SK-N-MC (cell line): ENCODE measurements at places on chromosomes 11 and 22.

DNA sequence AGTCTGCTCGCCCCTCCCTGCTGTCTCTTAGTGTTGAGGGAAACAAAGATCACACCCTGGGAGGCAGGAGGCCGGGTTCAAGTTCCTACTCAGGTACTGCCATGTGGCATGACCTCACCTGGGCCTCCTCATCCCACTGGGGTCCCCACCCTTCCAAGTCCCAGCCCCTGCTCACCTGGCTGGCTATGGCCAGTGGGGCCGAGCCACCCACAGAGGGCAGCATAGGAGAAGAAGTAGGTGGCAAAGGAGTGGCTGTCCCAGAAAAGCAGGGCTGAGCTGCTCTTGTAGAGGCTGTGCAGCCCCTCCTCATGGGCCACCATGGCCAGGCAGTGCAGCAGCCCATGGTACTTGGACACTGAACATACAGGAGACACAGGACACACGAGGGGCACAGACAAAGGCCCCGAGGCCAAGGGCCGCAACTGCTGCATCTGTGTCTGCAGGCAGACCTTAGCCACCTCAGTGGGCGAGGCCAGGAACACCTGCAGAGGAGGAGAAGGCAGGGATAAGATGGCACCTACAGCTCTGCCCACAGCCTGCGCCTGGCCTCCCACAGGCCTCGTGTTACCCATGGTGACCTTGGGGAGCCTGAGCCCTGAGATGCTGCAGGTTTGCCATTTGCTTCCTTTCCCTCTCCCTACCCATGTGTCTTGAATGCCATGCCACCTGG lies 50.6 kb upstream of the MPEG1 start:
- DNase-seq: no peak

DNA sequence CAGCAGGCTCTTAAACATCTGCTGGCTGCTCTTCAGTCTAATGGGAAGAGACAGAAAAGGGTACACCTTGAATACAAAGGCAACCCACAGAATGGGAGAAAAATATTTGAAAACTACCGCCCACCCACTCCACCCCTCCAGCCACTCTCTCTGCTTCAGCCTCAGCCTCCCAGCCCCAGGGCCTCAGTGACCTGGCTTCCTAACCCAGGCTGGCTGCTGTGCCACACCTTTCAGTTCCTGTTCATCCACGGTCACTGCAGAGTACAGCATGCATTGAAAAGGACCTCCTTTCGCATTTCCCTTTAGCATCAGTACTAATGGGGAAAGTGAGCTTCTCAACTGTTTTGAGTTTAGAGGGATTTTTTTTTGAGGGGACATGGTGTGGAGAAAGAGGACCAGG lies 28.8 kb upstream of the SERPIND1 start:
- no peak for DNase-seq

GRCh38 chr11:8017894-8018483 lies 30.9 kb downstream of the EIF3F start:
- no peak for DNase-seq

GRCh38 chr11:24762076-24762475 lies 265.2 kb downstream of the LUZP2 start:
- no peak for DNase-seq

DNA sequence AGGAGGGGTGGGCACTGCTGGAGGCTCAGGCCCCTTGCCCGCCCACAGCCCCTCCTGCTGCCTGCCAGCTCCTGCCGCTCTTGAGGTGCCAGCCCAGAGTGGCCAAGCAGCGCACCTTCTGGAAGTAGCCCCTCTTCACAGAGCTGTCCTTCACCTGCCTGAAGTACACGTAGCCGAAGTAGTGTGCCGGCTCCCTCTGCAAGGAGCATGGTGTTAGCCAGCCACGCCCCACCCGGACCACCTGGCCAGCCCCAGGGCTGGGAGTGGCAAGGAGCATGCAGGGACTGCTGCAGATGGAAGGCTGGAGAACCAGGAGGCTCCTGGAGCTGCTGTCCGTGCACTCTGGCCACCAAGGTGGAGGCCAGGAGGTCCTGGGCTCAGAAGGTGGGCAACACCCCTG lies 9.6 kb downstream of the DENND6B start:
- DNase-seq: no peak

- no peak for DNase-seq
Observed at GRCh38 chr11:12143461-12144258, 33.3 kb downstream of the MICAL2 start.
